ENCODE measurements at places on chromosomes 16 and 17.

DNA sequence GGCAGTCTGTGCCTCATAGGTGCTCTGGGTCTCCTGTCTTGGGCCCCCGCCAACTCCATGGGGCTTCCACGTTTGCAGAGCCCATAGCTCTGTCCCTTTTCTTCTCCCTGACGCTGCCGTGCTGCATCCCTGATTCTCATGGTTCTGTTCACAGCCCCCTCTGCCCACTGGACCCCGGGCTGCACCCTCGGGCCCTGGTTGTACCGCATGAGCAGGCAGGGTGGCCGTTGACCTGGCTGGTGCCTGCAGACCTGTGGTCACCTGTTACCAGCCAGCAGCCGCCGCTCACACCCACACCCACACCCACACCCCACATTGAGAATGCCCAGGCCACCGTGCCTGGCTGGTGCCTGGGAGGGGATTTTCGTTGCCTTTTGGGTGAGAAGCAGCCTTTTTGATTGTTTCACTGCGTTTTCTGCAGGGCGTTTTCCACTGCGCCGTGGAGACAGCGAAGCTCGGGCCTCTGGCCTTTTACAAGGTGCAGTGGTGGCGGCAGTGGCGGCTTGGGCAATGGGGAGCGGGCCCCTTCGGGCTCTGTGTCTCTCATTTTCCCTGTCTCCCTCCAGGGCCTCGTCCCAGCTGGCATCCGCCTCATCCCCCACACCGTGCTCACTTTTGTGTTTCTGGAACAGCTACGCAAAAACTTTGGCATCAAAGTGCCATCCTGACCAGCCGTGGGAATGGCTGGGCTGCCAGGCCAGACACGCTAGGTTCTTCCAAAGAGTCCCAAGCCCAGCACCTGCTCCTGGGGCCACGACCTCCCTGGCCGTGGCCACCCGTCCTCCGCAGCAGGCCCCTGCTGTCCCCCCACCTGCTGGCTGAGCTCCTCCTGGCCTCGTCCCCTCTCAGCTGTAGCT is 7.6 kb downstream of the SLC25A10 start:
- no peak for DNase-seq

GRCh38 chr17:27889711-27890251 is 3.4 kb downstream of the LYRM9 start:
- no peak for DNase-seq

DNA sequence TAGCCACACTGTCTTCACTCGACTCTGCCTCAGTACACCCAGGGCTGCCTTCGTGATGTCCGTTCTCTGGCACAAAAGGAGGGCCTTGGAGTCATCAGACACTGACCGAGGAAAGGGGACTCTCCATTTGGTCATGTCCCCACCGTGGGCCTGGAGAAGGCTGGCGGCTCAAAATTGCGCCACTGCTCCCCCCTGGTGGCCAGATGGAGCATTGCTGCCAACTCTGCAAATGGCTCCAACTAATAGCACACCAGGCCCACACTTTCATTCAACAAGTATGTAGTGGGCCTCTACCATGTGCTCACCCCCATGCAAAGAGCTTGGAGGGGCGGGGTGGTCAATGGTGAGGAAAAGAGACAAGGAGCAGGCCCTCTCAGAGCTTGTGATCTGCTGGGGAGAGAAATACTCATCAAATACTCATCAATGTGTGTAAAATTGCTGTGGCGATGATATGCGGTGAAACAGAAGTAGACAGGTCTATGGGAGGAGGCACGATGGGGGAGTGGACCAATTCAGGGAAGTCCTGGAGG is 5.2 kb upstream of the GRIN2C start:
- DNase-seq: peak; percentile 61

DNA sequence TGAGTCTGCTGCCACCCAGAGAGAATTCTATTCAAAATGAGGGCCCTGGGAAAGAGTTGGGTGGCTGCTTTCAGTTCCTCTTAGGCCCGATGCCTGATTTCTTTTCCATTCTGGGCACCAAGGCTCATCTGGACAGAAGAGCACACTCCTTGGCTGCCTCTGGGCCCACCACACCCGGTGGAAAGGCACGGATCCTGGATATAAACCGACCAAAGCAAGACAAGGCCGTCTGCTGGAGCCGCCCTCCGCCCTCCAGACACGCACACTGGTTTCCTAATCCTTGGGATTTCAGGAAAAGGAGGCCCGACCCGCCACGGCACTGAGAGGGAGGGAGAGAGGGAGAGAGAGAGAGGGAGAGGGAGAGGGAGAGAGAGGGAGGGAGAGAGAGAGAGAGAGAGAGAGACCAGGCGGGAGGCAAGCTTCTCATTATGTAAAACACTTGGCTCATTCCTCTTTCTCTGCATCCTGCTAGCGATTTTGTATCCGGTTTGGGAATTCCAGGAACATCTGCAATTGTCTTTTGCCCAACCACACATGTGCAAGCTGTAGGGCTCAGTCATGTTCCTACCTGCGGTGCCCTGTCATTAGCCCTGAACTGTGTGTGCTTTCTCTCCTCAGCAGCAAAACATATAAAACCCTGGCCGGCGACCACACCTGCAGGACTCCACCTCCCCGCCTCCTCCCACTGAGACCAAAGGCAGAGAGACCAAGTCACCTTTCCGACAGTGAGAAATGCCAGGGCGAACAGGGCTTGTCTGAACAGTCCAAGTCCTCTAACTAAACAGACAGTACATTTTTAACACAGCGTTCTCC is 347.2 kb downstream of the SOX9 start:
- DNase-seq: no peak

DNA sequence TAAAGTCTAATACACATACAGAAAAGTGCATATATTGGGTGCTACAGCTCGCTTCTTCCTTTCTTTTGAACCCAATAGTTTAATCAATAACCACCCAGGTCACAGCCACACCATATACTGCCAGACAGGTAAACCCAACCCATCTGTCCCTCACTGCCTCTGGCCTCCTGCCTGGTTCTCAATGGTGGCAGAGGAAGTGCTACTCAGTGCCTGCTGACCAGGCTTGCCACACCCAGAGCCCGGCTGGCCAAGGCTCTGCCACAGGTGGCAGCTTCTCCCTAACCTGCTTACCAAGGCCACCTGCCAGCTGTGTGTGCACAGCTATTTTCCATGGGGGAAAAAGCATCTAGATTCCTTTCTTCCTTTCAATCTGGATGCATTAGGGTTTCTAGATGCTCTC is 584 bp downstream of the PMP22 start:
- no peak for DNase-seq

DNA sequence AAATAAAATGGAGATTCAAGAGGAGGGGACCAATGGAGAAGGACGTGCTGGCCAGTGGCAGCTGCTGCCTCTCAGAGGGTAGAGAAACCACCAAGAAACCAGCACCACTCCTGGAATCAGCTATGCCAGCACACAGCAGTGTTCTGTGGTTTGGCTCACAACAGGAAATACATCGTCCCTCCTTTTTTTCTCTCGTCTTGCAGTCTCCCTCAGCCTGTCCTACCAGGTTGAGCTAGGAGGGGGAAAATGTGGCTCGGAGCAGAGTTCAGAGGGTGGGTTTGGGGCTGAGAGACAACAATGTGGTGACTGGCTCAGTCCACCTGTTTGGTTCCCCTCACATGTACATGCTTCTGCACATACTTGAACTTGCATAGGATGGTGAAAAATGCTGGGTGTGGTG is 19.9 kb upstream of the SLC16A5 start:
- DNase-seq: no peak

GRCh38 chr17:63941162-63941561 is 9.0 kb upstream of the CD79B start:
- no peak for DNase-seq

DNA sequence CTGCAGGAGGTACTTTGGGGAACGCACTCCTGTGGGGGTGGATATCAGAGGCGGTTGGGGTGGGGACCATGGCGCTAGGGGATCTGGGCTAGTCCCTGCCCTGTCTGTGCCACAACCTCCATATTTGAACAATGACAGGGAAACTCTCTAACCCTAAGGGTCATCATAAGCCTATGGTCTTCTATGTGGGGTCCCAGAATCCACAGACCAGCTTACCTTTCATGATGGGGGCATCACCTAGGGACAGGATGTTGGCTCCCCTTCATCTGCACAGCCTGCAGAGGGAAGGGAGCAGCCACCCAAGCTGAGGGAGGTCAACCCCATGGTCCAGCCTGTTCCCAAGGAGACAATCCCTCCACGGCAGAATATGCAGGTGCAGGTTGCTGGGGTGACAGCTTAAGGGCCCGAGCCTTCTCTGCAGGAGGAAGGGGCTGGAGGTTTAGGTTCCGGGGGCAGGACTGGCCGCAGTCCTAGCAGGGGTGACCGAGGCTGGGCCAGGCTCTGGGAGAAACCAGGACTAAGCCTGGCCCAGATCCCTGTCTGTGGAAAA is 1.7 kb downstream of the ORAI3 start:
- DNase-seq: no peak

DNA sequence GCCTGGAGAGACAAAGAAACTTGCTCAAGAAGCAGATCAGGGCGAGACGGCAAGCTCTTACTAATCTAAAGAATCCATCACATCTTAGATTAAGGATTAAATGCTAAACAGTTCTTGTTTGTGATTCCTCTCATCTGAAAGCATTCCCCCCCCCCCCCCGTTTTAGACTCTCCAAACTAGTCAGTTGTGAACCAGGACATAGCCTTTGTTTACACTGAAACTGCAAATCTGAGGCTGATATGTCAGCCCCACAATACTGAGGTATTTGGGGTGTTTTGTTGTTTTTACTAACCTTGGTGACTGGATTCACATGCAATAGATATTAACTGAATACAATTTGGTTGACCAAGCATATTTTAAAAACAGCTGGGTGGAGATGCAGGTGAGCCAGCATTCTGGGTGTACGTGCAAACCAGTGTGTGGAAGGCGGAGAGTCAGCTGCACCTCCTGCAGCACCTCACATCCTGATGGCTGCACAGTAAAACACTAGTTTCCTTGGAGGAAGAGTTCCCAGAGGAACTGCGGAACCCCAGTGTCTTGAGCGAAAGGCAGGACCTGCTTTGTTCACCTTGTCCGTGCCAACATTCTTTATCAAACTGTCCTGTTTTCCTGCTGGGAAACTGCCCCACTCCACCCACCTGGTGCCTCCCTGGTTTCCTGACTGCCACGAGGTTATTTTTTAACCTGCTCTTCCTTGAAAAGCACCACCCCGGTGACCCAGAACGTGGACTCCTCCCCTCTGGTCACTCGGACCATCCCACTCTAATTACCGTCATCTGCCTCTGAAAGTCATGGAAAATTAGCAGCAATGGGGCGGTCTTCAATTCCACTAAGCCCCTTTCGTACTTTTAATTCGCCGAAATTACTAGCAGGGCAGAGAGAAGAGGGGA is 1.2 kb upstream of the YPEL2 start:
- DNase-seq: no peak

GRCh38 chr17:66952031-66952524 is 12.4 kb upstream of the CACNG4 start:
- no peak for DNase-seq

DNA sequence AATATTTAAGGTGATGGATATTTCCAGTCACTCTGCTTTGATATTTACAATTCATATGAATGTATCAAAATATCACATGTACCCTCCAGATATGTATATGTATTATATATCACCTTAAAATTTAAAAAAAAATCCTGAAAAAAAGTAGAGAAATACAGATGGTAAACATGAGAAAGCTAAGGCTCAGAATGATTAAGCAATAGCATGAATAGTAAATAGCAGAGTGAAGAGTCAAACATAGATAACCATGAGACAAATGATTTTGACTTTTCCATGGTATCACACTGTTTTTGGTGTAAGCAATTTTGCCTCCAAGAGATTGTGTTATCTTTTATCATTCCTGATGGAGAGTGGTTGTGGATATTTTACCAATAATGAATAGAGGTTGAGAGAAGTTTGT is 868.8 kb downstream of the CDH11 start:
- no peak for DNase-seq

- no peak for DNase-seq
These were observed 37.6 kb upstream of the PIRT start for GRCh38 chr17:10875430-10875851.

DNA sequence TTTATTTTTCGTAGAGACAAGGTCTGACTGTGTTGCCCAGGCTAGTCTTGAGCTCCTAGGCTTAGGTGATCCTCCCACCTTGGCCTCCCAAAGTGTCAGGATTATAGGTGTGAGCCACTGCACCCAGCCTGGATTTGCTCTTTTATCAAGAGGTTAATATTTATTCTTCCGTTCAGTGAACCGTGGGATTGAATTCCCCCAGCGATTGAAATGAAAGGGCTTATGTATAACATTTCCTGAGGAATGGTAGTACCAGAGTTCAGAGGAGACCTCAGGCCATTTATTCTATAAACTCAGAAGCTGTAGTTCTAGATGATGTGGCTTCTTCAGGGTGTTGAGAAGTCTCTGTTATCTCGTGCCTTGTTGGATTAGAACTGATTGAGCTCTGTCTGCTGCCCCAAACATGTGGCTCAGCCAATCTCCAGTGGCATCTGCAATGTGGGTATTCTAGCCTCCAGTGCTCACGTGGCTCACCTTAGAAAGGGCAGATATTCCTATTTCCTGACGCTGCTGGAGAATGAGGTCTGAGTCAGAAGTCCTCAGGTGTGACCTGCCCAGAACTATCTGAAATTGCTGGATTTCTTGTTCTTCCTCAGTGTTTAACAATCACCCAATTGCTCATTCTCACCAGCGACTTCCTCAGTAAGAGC is 22.5 kb downstream of the HMOX2 start:
- DNase-seq: no peak

DNA sequence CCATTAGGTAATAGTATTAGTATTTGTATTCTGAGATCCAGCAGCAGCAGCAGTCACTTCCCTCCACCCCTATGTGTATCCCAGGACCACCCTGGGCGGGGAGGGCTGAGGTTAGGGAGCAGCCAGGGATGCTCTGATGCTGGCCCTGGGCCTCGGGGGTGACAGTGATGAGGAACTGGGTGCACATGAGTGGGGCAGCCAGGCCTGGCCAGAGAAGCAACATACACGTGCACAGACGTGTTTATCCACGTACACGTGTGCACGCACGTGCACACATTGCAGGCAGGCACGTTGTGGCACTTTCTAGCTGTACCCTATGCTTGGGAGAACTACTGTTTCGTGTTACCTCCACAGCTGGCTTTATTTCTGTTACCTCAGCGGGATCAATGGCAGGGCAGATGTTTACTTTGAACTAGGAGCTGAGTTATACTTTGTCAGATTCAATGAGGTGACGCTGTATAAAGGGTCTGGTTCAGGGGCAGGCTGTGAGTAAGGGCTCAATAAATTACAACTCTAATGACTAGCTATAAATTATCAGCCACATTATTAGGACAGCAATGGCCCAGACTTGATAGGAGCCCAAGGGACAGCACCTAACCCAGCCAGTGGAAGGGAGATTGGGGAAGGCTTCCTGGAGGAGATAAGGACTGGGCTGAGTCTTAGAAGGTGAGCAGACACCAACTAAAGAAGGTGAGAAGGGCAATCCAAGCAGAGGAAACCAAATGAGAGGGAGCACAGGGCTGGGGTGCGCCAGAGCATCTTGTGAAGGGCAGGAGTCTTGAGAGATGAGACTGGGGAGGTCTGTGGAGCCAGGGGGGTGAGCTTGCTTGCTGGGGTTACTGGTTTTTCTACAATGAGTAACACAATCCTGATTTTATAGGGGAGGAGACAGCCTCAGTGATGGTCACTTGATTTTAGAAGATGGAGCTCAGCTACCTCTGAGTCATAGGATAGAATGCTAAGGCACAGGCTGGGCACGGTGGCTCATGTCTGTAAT is 22.4 kb upstream of the CA4 start:
- DNase-seq: no peak

GRCh38 chr17:16269658-16270057 is 52.6 kb downstream of the PIGL start:
- DNase-seq: no peak

GRCh38 chr17:72056727-72057290 is 64.0 kb upstream of the SOX9 start:
- DNase-seq: no peak
